Hair follicle dermal papilla cell (primary cell): ENCODE measurements at places on chromosomes 12 and 14. TPM values are rescaled to one million over a fixed set of nuclear protein-coding genes. Genes with fewer than 3 reads are reported as not detected.

Gene MSRB3
- total RNA-seq = 59.1 and 74.6 TPM in 2 replicates

Gene MIPOL1
- 7.7 and 10.1 TPM in 2 replicates for total RNA-seq

Gene FICD
- total RNA-seq = 8.3 and 9.2 TPM in 2 replicates

Gene ACSM4
- total RNA-seq = not detected in 2 replicates

Gene CMKLR1
- total RNA-seq = 17.4 and 19.6 TPM in 2 replicates

Gene LRP1-AS
- not detected in 2 replicates for total RNA-seq

Gene RTL1
- total RNA-seq = not detected in 2 replicates

Gene NR4A1
- total RNA-seq = 4.2 and 6.2 TPM in 2 replicates

Gene AVPR1A
- total RNA-seq = 1.2 and 6.2 TPM in 2 replicates

Gene JAG2
- 0.61 and 2.3 TPM in 2 replicates for total RNA-seq

Gene SLC6A15
- total RNA-seq = 10.8 and 13.8 TPM in 2 replicates

Gene LPAR5
- total RNA-seq = 0.12 TPM in 1 of 2 replicates, not detected in the other

Gene CLSTN3
- 7.7 and 13.3 TPM in 2 replicates for total RNA-seq

Gene RFLNA
- total RNA-seq = 5.8 and 12.0 TPM in 2 replicates

Gene BICDL1
- not detected in 2 replicates for total RNA-seq

Gene NINJ2
- 0.36 TPM in 1 of 2 replicates, not detected in the other for total RNA-seq

Gene AQP2
- total RNA-seq = not detected in 2 replicates

Gene FAIM2
- 0.97 and 1.5 TPM in 2 replicates for total RNA-seq

Gene FBXO34
- 25.6 and 30.0 TPM in 2 replicates for total RNA-seq

Gene ANKRD33
- not detected in 2 replicates for total RNA-seq

Gene LIN7A
- total RNA-seq = 6.1 and 7.6 TPM in 2 replicates

Gene RAN
- total RNA-seq = 236 and 245 TPM in 2 replicates
